ENCODE measurements at places on chromosomes 6 and 20.

DNA sequence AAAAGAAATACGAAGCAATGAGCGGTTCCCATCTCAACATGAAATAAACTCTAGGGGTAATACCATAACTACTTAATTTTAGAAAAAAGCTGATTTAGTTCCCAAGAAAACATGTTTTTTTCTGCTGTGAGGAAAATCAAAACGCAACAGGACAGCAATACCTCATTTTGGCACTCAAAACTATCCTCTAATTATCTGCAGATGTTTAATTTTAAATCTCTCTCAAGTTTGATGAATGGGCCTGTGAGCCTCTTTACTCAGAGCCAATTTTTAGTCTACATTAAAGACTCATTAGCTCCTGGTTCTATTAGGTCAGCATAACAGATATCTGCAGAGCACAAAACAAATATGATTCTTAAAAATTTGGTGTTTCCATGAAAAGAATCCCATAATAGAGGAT lies 28.1 kb downstream of the RNF24 start:
- DNase-seq: no peak

DNA sequence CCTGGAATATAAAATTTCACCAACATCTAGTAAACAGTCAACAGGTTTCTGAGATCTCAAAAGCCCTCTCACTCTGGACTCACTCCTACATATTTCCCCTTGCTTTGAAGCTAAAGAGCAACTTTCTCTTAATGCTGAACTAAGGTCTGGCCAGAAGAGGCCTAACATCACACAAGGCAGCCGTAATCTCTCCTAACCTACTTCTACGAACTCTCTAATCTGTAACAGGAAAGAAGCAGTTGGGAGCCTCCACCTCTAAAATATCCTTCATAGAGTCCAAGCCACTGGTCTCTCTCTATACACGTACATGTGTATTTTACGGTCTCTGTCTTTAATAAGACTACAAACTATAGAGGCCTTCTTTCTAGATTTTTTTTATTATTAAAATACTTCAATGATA lies 72.0 kb downstream of the REV3L start:
- DNase-seq: no peak

GRCh38 chr20:25145131-25145530 lies 50.4 kb upstream of the ENTPD6 start:
- DNase-seq: peak; percentile 13

DNA sequence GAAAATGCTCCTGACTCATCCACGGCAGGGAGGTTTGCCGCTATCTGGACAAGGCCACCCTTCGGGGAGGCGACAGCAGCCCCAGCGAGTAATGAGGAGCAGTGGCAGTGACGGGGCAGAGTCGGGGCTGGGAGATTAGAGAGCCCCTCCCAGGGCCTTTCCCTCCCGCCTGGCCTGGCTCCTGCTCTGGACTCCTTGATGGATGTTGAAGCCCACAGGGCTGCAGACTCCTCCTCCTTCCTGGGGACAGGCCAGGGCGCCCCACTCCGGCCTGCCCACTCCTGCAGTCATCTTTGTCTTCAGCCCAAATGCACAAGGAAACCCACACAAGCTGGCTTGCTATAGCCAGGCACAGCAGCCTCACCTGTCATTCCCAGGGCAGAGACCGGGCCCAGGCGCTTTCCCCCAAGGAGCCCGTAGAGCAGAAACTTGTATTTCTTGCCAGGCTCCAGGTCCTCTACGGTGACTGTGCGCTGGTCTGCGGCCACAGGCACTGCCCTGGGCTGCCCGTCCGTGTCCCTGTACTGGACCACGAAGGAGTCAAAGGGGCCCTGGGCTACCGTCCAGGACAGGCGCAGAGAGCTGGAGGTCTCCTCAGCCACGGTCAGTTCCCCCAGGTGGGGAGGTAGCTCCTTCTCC lies 7.7 kb downstream of the CYP21A2 start:
- DNase-seq: no peak

GRCh38 chr6:105278813-105279212 lies 99.0 kb upstream of the POPDC3 start:
- no peak for DNase-seq

- DNase-seq: no peak
Measured at GRCh38 chr6:63121166-63121565, 90.1 kb upstream of the FKBP1C start.

- no peak for DNase-seq
Measured at GRCh38 chr6:76682842-76683241, 610.4 kb upstream of the IMPG1 start.

- no peak for DNase-seq
Measured at GRCh38 chr6:44487002-44487401, 99.5 kb downstream of the CDC5L start.

DNA sequence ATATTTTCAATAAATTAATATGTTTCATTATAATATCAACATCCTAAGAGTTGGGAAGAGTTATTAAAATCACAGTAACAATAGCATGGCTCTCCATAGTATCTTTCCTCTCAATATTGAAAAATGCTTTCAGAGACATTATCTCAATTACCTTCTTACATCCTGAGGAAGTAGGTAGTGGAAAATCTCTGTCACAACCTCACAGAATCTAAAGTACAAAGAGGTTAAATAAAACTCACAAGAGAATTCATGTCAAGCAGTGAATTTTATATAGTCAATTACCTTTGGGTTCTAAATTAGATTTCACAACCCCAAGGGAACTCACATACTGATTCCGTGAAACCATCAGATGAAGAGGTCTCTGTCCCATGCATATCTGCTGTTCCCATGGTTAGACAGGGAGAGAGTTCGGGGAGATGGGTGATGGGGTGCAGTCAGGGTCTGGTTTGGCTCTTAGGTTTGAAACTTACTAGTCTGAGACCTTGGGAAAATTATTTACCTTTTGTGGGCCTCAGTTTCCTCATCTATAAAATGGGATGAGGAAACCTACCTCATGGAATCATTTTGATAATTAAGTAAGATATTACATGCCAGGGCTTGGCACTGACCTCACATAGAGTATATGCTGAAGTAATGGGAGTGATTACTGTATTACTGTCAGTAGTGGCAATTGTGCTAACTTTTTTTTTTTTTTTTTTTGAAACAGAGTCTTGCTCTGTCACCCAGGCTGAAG lies 74.0 kb upstream of the SNX9 start:
- DNase-seq: no peak

- DNase-seq: no peak
Measured at GRCh38 chr20:19473922-19474286, 261.5 kb downstream of the SLC24A3 start.

- DNase-seq: no peak
Measured at GRCh38 chr6:131782764-131783163, 25.1 kb upstream of the ENPP1 start.

- DNase-seq: no peak
Measured at GRCh38 chr6:107228754-107229153, 113.4 kb upstream of the BEND3 start.

DNA sequence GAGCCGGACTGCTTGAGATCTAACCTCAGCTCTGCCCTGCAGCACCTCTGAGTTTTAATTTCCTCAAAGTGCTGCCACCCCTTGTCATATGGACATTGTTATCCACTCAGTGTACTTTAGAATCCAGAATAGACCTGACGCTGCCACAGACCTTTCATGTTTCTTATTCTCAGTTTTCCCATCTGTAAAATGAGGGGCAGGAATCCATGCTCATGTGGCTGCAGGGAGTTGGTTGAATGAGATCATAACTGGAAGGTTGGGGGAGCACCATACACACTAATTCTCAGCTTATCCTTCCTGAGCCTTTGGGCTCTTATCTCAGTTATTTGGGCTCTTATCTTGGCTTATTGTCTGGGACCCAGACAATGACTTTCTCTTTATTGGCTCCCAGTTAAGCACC lies 2.3 kb downstream of the PABPC1L start:
- no peak for DNase-seq

GRCh38 chr20:20557406-20557805 lies 155.0 kb downstream of the RALGAPA2 start:
- no peak for DNase-seq

- no peak for DNase-seq
Measured at GRCh38 chr6:38593409-38593808, 46.3 kb downstream of the BTBD9 start.

DNA sequence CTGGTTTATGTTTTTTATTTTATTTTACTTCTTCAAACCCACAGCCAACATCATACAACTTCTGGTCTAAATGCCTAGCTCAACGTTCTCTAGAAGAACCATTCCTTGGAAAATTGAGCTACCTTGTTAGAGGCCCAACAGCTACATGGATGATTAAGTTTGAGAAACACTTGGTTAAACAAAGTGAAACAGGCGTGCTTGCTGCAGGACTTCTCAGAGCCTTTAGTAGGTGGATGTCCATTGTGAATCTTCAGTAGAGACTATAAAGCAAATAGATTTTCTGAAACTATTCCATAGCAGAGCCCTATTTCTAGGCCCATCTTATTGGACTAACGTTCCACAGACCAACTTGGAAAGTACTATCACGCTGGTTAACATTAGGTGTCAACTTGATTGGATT lies 51.3 kb downstream of the BCAS1 start:
- DNase-seq: no peak

GRCh38 chr6:90369651-90370050 lies 73.0 kb upstream of the BACH2 start:
- no peak for DNase-seq

DNA sequence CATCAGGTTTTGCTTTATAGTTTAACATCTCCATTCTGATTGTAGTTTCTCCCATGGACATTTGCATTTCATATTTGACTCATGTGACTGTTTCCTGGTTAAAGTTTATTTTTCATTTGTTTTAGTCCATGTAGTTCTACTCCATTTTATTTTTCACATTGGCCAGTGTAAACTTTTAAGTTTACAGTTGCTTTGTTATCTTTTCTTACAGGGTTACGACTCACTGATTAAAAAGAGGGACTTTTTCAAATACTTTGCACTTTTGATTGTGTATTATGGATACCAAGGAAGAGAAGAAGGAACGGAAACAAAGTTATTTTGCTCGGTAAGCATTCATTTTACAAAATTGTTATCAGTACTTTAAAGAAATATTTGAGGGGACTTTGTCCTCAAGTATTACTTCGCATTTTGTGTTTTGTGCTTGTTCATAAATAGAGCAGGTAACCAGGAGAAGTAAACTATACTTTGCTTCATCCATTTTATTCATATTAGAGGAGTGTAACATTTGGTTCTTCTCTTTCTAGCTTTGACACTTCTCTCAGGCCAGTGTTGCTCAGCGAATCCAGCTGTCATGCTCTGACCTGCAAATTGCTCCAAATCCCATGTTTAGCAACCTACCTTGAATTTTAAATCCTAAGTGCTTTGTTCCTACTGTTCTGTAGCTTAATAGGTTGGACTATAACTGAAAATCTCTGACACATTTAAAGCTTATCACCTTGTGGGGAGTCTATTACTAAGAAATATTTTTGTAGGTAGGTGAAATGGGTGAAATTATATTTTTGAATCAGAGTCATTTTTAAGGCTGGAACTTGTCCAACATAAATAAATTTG lies 24.5 kb downstream of the NCOA7 start:
- DNase-seq: no peak

GRCh38 chr6:149056777-149057463 lies 260.6 kb upstream of the TAB2 start:
- no peak for DNase-seq

GRCh38 chr6:3608159-3608558 lies 143.4 kb downstream of the PXDC1 start:
- DNase-seq: no peak

- DNase-seq: no peak
Measured at GRCh38 chr6:3273707-3274521, 15.2 kb downstream of the PSMG4 start.

DNA sequence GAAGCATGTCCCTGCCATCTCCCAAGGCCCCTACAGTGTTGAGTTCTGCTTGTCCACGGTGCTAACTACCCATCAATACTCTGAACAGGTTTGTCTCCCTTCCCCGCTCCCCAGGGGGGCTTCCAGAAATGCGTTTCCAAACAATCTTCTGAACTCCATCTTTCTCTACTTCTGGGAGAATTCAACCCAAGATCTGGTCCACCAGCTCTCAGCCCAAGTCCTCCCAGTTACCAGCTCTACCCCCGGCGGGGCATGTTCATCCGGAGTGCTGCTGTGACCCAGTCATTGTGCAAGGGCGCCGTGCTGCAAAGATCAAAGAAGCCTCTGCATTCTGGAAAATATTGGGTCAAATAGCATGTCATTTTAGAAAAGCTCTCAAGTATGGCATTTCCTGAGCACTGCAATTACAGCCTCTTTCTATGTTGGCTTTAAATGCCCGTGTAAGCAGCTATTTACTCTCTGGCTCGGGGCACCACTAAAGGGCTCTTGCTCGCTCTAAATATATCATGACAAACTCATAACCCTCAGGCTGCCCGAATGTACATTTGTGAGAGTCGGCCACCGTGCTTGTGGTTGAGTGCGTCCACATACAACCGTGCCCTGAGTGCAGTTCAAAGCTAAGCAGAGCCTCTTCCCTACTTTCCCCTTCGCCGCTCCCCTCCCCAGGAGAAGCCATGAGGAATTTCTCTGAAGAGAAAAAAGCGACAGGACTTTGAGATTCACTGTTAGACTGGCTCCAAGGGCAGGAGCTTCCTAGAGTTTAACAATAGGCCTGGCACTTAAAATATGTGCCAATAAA lies 71.6 kb downstream of the BANF2 start:
- DNase-seq: no peak

DNA sequence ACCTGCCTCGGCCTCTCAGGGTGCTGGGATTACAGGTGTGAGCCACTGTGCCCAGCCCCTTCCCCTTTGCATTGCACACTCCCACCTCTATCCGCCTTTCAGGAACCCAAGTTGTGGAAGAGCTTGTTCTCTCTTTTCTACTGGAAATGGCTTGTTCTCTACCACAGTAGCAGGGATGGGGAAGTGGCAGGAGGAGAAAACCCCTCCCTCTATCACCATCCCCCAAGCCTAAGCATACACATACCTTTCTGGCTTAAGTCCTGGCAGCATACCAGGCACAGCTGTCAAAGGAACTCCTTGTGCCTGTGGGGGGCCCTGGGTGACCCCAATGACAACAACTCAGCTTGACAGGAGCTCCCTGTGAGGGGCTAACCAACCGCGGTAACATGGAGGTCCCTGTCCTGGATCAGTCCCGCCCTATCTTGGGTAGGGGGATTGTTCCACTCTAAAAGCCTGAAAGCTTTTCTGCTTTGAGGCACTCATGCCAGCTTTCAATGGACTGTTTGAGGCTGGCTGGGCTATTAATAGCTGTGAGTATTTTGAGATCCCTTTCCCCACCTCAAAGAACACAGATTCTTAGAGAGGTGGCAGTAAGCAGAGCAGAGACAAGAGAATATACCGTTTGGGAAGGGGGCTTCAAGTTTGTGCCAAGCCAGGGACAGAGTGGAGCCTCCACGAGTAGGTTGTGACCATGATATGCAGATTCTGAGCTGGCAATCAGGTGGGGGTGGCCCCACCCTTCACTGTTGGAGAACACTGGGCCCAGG lies 2.3 kb downstream of the KLHDC3 start:
- DNase-seq: no peak

Data from pons (tissue), 1 donor.